ENCODE measurements at places on chromosomes 4 and X. TPM values are rescaled to one million over a fixed set of nuclear protein-coding genes. Genes with fewer than 3 reads are reported as not detected.

CNKSR2 gene
- 1.8 TPM for total RNA-seq

FAM236B gene
- total RNA-seq, result not detected

SMIM31 gene
- not detected for total RNA-seq

AKAP14 gene
- total RNA-seq, result not detected

MANBA gene
- total RNA-seq, result 15.4 TPM

CRLF2 gene
- total RNA-seq, result 0.77 TPM

SHROOM4 gene
- not detected for total RNA-seq

SLC9A7 gene
- 10.0 TPM for total RNA-seq

SCRG1 gene
- not detected for total RNA-seq

SPANXA2 gene
- total RNA-seq, result not detected

SERTM2 gene
- not detected for total RNA-seq

TEX13B gene
- total RNA-seq, result not detected

HEPH gene
- total RNA-seq, result not detected

LNX1 gene
- 0.04 TPM for total RNA-seq

EPHA5 gene
- total RNA-seq, result 0.17 TPM

CCKAR gene
- total RNA-seq, result not detected

NCAPG gene
- total RNA-seq, result 22.1 TPM

FAM241A gene
- total RNA-seq, result 0.82 TPM

IQSEC2 gene
- 38.9 TPM for total RNA-seq

GPR50 gene
- total RNA-seq, result 0.25 TPM

TLR7 gene
- not detected for total RNA-seq

ASMT gene
- total RNA-seq, result 0.44 TPM

RTL9 gene
- total RNA-seq, result 0.09 TPM

PRDX4 gene
- 236 TPM for total RNA-seq

FSTL5 gene
- not detected for total RNA-seq

ABLIM2 gene
- 4.4 TPM for total RNA-seq

FGF13 gene
- not detected for total RNA-seq

ZNF157 gene
- not detected for total RNA-seq

ZNF595 gene
- total RNA-seq, result 18.2 TPM

CXXC4 gene
- total RNA-seq, result not detected

VSIG4 gene
- not detected for total RNA-seq

KIT gene
- total RNA-seq, result not detected

TBC1D9 gene
- total RNA-seq, result 6.6 TPM

SLC49A3 gene
- total RNA-seq, result 0.16 TPM

UGT2B10 gene
- total RNA-seq, result 0.15 TPM

MAGEA10 gene
- total RNA-seq, result not detected

PDLIM3 gene
- not detected for total RNA-seq

FREM3 gene
- not detected for total RNA-seq

NKX3-2 gene
- 0.09 TPM for total RNA-seq
